ENCODE measurements at places on chromosomes 6 and 20. TPM values are rescaled to one million over a fixed set of nuclear protein-coding genes. Genes with fewer than 3 reads are reported as not detected.

IMPG1 gene
- polyA plus RNA-seq = 0.17 TPM

NRM gene
- 39.6 TPM for polyA plus RNA-seq

ARFGEF3 gene
- 0.14 TPM for polyA plus RNA-seq

ARHGAP40 gene
- polyA plus RNA-seq = not detected

IL17F gene
- polyA plus RNA-seq = not detected

DNA sequence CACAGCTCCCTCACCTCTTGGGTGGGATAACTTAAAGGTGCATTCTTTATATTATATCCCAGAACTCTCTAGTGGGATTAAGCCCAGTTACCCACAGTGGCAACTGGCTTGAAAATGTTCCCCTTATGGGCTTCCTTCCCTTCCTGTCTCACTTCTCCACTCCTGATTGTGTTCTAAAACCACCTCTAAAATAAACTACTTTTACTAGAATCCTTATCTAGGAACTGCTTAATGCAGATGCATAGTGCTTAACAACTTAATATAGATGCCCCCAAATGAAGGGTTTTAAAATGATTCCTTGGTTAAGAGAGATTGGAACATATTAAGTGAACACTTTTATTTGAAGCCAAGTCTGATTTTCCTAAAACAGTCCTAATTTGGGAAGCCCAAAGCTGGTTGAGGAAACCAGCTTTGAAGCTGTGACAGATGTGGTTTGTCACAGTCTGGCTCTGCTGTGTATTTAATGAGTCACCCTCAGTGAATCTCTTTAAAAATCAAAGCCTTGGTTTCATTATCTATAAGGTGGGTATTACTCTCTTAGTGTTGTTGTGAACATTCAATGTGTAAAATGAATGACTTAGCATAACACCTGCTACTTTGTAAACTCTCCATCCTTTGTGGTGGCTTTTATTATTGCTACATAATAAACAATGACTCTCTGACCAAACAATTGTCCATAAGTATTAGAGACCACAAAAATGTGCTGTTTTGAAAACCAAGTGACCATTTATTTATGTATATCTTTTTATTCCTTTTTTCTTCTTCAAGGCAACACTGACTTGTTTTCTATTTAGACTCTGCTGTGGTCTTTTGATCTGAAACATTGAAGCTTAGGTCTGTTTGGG is 24.4 kb downstream of the PLCB1 start:
- DNase-seq = peak; percentile 52

GRCh38 chr6:136408204-136408603 is 118.6 kb upstream of the BCLAF1 start:
- peak; percentile 64 for DNase-seq

DNA sequence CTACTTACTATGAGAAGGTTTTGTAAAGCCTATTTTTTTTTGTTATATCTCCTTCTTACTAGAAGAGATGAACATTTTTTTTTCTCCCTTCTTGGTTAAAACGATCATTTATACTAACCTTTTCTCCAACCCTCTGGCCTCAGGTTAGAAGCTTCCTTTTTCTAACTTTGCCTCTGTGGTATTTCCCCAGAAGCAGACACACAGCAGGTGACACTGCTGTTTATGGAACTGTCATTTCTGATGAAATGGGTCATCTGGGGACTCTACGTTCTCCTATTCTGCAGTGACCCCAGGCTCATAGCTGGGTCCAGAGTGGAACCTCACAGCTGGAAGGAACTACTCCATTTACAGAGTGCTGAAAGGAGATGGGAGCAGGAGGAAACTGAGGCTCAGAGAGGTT is 746.3 kb upstream of the CHD6 start:
- no peak for DNase-seq

- DNase-seq = no peak
These were observed 12.7 kb upstream of the HLA-DRB1 start for GRCh38 chr6:32602383-32602782.

GRCh38 chr6:29702519-29703103 is 20.6 kb upstream of the HLA-F start:
- DNase-seq = no peak

DNA sequence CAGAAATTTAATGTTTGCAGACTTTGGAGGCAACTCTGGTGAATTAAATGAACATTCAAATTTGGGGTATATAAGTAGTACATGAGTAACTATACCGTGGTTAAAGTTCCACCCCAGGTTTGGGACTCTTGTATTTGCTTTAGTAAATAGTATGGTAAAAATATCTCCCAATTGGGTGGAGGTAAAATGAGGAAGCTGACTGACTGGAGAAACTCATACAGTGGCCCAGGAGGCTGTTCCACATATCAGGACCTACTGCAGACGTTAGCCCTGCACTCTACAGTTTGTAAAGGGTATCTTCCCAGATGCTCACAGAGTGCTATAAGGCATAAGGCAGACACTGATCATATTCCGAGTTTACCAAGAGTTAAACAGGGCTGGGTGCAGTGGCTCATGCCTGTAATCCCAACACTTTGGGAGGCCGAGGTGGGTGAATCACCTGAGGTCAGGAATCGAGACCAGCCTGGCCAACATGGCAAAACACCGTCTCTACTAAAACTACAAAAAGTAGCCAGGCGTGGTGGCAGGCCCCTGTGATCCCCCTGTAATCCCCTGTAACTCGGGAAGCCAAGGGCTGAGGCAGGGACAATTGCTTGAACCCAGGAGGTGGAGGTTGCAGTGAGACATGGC is 53.7 kb downstream of the CPXM1 start:
- no peak for DNase-seq

DNA sequence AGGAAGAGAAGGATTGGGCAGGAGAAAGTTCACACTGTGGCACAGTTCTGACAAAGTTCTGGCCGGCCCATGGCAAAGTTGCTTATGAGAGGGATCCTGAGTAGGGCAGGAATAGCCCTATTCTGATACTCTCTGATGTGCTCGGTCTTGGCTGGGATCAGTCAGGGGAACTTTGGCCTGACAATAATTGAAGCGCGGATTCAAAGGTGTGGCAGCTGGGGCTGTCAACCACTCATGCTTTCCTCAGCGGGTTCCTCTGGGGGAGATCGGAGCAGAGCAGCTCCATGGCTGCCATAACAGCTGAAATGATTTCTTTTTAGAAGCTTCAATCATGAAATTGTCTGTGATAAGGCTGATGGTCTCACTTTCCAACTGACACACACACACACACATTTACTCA is 714.1 kb downstream of the DHX35 start:
- DNase-seq = no peak

DNA sequence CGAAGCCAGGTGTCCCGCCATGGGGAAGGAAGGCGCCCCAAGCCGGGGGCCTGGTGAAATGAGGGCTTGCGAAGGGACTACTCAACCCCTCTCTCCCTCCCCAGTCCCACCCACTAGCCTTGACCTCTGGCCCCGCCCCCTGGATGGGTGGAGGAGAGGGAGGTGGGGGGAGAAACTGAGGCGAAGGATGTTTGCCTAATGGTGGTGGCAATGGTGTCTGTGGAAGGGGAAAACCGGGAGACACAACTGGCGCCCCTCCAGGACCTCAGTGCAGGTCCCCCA is at the start of gene POU5F1:
Gene POU5F1 (minus strand): TSS at position 83 of the 282 bp plus-strand sequence. CDS start 62 bp downstream, at position 21.
- DNase-seq = no peak

DNA sequence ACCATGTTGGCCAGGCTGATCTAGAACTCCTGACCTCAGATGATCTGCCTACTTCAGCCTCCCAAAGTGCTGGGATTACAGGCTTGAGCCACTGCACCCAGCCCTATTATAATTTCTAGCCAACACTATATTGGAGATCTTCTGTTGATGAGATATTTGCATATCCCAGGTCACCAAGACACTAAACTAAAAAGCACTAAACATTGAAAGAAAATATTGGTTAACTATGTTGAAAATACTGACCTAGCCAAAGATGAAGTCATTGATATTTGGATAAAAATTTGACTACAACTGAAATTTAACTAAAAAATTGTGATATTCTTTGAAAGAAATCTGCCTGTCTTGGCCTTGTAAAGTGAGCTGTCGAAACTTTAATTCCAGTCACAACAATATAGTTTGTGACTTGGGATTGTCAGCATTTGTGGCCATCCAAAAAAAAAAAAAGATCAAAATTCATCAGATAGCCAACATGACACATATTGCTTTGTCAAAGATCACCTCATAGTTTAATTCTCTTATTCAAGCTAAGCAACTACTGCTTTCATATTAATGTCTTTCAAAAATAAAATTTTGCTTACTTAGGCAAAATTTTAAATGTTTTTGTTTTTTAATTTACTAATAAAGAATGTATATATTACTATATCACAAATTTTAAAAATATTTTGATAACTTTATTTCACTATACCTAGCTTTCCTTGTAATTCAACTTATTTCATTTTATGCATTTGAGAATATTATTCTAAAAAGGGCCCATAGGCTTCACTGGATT is 6.3 kb upstream of the NT5E start:
- no peak for DNase-seq

DNA sequence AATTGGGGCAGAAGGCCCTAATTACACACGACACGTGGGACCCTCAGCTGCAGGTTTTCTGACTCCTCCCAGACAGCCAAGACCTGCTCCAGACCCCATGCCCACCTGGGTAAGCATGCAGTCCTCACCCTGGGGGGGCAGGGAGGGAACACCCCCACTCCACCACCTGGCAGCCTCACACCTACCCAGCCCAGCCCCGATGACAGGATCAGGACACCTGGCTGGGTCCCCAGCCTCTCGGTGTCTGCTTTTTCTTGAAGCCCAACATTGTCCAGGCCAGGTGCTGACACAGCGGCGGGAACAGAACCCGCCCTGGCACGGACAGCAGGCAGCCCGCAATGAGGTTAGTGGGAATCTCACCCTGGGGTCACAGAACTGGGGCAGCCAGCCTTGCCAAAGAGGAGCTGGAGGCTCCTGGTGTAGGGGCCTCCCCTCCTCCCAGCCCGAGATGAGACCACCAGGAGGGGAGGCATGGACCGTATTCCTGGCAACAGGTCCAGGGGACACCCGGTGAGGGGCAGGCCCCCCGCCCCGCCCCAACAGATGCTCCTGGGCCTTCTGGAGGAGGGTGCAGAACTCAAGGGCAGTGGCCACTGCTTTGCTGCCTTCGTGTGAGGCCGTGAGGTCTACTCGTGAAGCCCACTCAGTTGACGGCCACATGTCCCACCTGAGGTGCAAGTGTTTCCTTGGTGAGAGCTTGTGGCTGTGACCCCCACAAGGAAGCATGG is 103.8 kb downstream of the DLL1 start:
- DNase-seq = no peak

DNA sequence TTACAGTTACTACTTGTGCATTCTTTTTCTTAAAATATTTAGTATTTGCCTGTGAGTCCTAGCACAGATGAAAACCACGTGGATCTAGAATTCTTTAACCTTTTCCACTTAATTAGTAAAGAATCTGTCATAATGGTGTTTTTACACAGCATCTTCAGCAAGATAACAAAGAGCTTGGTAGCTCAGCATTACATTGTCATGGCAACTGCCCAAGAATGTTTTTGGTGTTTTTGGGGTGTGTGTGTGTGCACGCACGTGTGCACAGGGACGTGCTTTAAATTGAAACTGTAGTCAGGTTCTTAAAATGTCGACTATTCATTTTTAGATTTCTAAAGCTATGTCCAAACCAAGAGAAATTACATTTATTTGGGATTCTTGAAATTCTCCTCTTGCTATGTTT is 108.0 kb downstream of the FIG4 start:
- no peak for DNase-seq

DNA sequence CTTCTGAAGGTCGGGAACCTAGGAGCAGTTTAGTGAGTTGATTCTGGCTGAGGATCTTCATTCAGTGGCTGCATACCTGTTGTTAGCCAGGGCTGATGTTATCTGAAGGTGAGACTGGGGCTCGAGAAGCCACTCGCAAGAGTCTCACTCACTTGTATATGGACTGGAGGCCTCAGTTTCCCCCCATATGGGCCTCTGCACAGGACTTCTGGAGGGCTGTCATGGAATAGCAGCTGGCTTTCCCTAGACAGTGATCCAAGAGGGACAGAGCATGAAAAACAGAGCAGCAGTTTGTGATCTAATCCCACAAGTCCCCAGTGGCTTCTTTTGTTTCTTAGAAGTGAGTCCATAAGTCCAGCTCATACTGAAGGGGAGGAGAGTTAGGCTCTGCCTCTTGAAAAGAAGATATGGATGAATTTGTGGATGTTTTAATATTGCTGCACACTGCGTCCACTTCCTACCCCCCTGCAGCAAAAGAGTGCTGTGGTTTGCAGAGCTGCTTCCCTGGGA is 623.4 kb downstream of the CDH26 start:
- DNase-seq = no peak

DNA sequence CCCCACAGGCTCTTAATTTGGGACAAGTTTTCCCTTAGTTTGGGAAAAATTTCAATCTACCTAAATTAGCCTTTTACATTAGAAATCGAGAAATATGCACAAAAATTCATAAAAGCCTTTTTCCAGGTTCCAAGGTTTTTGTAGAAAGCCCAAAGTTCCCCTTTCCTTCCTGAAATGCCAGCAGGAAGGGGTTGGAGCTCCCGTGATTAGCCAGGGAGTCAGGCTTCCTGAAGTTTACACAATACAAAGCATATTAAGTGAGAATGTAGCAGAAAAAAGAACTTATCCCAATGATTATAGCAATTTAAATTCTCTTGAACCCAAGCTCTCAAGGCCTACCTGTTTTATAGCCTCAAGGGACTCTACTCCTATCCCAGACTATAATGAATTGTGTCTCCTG is 39.1 kb downstream of the SYNJ2 start:
- DNase-seq = no peak

GRCh38 chr20:21342656-21343345 is 39.7 kb downstream of the XRN2 start:
- DNase-seq = peak; percentile 56

- DNase-seq = peak; percentile 49
These were observed 258.2 kb downstream of the BMP7 start for GRCh38 chr20:57008217-57008616.

DNA sequence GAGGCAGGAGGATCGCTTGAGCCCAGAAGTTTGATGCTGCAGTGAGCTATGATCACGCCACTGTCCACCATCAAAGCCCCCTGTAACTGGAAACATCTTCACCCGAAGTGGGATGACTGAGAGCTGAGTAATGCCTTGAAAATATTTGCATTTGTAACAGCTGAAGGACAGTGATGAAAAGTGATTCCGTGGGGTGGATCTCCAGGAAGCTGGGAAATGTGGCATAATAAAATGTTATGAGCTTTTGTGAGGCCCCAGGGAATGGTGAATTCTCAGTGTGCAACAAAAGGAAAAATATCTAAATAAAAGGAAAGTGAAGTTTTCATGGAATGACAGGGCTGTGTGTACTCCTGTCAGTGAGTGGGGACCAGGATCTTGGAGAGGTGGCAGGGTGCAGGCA is 92.0 kb downstream of the JAG1 start:
- peak; percentile 31 for DNase-seq

GRCh38 chr6:134495890-134496248 is 178.0 kb upstream of the SGK1 start:
- DNase-seq = no peak
